Activated effector memory CD4-positive, alpha-beta T cell treated with anti-CD3 and anti-CD28 coated beads, Interleukin-2, amount 50 U/mL, for 16 hours (primary cell): ENCODE measurements at places on chromosomes 7 and 10.

DNA sequence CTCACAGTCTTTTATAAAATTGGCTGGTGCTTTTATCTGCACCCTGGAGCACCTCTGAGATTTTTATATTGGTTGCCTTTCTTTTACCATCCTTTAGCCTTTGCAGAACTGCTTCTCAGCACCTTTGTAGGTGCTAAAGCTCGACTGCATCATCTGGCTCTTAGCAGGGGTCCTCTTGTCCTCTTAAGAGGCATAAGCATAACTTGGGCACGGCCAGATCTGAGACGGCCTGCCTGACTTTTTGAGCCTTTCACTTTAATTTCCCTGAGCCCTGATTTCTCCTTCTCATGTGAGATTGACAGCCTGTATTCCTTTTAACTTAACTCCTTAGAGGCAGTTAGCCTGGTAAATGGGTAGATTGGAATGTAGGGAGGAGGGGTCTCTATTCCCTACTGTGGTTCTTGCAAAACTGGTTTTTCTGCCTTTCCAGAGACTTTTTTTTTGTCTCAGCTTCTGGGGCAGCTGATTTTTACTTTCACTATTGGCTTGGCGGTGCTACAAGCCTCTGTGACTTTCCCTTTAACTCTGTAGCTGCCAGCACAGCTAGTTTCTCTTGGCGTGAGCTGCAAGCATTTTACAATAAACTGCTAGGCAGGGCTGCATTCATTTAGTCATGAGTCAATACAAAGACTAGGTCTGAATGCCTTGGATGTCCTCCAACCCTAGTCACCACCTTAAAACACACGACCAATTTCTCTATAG lies 24.0 kb downstream of the ZPBP start:
- no peak for DNase-seq

DNA sequence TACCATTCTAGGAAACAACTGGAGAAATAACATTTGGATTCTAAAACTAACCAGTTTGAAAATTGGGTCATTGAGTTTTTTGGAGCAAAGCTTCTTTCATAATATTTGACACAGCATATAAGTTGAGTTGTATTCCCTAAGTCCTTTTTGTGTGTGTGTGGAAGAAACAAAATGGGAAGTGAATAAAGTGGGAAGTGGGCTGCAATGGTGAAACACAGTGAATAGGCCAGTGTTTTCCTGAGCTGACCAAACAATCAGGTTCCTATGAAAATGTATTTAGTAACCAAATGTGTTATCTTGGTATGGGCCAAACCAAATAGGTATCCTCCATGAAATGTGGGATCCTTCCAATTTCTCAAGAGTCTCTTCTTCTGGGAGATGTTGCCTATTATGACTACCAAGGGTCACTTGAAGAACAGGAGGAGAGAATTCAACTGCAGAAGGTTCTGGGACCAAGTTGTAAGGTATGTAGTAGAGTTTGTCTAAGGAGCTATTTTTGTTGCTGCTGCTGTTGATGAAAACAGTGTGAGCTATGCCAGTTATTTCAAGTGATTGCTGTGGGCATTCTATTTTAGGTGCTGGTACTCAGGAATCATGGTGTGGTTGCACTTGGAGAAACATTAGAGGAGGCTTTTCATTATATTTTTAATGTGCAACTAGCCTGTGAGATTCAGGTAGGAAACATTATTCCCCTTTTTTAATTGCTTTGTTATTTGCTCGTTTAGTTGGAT lies 88.3 kb upstream of the MXI1 start:
- no peak for DNase-seq

DNA sequence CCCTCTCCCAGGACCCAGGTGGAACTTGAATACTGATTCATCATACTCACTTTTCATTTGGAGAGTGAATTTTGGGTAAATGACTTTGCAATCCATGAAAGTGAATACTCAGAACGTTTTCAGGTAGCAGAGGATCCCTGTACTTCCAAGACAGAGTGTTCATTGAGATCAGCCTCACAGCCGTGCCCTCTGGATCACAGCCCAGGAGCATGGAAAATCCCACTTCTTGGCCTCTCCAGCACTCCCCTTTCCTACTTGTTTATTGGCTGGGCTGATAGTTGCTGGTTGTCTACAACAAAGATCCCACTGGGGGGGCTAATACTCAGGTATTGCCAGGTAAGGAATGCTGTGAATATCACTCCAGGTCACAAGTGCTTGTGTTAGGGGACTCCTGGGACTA lies 5.9 kb downstream of the GCK start:
- no peak for DNase-seq

DNA sequence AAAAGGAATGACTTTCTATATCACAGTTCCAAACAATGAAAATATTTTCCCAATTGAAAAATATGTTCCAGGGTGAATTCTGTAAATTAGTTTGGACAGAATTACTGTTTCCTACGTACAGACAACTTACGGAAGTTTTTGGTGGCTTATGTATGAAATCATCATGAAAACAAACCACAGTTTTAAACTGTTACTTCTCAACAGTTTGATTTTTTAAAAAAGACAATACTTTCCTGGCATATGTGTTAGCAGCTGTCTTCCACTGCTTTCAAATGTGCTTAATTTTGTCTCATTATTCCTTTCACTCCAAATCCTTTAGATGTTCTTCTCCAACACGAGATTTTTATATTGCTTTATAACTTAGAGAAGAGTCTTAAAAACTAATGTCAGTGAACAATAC lies 56.2 kb downstream of the SEMA3A start:
- no peak for DNase-seq

DNA sequence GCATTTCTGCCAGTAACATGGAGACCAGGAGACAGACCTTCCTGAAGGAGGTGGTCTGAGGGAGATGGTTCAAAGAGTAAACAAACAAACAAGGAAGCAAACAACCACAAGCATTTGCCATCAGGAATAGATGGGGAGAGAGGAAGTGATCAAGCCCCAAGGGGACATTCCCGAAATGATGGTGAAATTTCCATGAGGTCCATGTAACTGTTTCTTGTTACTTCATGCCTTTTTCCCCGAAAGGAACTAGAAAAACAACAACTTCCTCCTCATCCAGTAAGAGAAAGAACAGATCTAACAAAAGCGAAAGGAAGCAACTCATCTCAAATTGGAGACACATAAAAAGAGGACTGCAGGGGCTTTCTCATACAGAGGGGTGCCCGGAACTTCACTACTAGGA lies 152.5 kb upstream of the ZNF32 start:
- DNase-seq, result no peak

GRCh38 chr7:22351878-22352277 lies 5.1 kb downstream of the RAPGEF5 start:
- DNase-seq, result no peak

- DNase-seq, result no peak
These were observed 480.9 kb downstream of the ETV1 start for GRCh38 chr7:13508586-13508985.

DNA sequence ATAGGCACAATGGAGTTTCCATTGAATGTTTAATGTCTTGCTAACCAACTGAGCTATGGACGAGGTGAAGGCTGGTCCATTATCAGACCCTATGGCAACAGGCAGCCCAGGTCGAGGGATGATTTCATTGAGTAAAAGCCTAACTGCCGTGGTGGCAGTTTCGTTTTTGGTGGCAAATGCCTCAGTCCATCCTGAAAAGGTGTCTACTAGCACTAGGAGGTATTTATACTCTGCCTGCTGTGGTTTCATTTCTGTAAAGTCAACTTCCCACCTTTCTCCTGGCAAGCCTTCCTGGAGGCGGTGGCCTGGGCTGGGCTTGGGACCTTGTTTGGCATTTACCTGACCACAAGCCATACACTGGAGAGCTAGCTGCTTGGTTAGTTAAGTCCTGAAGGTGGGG lies 75.8 kb downstream of the PRR15 start:
- no peak for DNase-seq

- peak; percentile 71 for DNase-seq
These were observed 1.9 kb downstream of the INA start for GRCh38 chr10:103278862-103279298.

- peak; percentile 70 for DNase-seq
These were observed 12.0 kb downstream of the INPP5F start for GRCh38 chr10:119737823-119738222.

GRCh38 chr7:95316588-95316987 lies 7.7 kb downstream of the PON1 start:
- no peak for DNase-seq

DNA sequence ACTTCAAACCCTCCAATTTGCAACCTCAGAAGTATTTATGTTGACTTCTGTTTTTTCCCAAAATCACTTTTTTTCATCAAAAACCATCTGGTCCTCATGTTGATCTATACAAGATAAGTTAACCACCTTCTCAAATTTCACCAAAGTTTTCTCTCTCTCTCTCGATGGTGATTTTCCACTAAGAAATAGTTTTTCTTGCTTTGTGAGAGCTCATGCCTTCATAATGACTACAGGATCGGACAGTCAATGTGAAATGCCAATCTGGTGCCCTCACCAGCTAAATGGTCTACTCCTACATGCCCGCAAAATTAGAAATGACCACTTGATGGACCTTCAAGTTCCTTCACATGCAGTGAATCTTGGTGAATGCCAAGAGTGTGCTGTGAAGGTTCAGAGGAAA lies 40.4 kb downstream of the CNNM1 start:
- no peak for DNase-seq

GRCh38 chr10:62379394-62379793 lies 5.2 kb downstream of the ZNF365 start:
- no peak for DNase-seq

DNA sequence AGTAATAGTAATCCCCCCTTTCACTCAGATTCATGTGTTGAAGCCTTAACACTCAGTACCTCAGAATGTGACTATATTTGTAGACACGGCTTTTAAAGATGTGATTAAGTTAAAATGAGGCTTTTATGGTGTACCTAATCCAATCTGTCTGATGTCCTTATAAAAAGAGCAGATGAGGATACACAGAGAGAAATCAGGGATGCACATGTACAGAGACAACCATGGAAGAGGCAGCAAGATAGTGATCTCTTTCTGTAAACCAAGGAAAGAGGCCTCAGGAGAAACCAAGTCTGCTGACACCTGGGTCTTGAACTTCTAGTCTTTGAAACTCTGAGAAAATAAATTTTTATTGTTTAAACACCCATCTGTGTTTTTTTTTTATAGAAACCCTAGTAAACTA lies 44.0 kb upstream of the ZNF365 start:
- DNase-seq, result no peak

GRCh38 chr7:91228927-91229558 lies 35.2 kb upstream of the FZD1 start:
- no peak for DNase-seq

DNA sequence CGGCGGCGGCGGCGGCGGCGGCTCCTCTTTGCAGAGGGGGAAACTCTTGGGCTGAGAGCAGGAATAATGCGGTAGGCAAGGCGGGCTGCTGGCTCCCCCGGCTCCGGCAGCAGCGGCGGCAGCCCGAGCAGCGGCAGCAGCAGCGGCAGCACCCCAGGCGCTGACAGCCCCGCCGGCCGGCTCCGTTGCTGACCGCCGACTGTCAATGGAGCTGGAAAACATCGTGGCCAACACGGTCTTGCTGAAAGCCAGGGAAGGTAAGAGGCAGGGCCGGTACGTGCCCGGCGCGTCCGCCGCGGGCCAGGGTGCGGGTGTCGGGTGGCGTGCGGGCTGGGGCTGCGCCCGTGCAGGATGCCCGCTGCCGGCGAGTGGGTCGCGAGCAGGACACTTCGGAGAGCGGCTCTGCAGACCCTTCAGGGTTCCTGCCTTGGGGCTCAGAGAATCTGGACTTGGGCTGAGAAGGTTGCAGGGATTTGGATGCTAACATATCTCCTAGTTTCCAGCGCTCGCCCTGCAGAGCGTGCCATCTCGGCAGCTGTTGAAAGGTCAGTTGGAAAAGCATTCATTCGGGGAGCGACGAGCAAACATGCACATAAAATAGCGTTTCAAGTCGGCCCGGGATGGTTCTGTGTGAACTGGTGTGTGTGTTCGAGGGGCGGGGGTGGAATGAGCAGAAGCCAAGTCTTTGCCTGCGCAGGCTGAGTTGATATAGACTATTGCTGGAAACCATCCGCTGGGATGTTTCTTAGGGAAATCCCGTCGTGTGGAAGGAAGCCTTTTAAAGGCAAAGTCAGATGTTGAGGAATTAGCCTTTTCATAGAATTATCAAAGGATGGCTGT lies 562 bp downstream of the GRK5 start:
- peak; percentile 77 for DNase-seq

DNA sequence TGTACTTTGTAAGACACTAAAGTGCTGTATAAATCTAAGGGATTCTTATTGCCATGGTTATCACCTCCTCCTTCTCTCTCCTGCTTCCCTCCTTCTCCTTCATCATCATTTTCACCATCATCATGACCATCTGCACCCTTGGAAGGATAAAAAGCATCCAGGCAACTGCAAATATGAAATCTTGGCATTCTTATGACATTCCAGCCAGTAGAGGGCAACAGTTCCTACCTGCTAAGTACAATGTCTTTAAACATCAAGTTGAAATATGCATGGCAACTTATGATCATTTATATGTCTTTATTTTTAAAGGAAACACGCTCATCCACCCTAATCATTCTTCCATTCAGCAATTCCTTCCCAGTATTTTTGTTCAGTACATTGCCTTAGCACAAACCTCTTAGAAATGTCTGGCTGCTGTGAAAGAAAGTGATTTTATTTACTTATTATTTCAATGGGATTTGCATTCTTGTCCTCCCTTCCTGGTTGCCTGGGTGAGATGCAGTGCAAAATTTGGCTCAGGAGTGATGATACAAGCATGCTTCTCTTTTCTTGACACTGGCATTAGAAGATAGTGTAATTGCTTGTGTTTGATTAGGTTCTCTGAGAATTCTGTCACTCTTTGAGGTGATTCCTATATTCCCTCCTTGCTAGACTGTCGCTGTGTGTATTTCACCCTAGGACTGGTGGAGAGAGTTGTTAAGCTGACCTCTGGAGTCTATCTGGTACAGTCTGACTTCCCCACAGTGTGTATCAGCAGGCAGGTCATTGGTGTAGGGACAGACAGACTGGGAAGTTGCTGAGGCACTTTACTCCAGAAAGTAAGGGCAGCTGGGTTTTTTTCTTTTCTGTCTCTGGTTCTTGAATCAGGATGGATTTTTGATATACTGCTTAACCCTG lies 188.5 kb upstream of the BMPER start:
- DNase-seq, result no peak

DNA sequence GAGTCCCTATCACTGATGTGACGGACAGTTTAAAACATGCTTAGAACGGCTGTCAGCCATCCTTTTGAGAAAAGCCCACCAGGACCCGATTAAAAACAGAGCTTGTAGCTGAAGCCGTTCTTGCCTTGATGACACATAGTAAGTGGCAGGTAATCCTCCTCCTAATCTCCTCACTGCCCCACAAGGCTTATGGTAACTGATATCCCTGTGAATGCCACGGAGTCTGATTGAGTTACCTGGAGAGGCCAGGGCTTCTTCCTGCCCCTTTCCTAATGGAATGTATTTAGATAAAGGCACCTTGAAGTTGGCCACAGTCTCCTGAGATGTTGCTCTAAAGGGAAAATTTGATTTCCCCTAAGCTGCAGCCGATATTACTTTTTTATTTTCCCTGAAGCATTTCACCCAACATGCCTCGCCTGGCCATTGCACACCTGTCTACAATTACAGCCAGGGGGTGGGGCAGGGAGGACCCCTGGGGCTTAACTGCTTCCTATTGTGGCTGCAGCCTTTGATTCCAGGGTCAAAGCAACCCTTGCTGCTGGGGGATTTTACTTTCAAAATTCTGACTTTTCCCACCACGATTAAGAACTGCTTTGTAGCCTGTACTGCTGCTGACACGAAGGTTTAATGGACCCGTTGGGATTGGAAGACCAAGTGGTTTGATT lies 169.0 kb upstream of the GPR26 start:
- peak; percentile 28 for DNase-seq
